Progenitor cell of endocrine pancreas (in vitro differentiated cells): ENCODE measurements at places on chromosomes 2 and 18.

GRCh38 chr2:17327649-17328048 is 190.6 kb downstream of the RAD51AP2 start:
- DNase-seq: no peak

DNA sequence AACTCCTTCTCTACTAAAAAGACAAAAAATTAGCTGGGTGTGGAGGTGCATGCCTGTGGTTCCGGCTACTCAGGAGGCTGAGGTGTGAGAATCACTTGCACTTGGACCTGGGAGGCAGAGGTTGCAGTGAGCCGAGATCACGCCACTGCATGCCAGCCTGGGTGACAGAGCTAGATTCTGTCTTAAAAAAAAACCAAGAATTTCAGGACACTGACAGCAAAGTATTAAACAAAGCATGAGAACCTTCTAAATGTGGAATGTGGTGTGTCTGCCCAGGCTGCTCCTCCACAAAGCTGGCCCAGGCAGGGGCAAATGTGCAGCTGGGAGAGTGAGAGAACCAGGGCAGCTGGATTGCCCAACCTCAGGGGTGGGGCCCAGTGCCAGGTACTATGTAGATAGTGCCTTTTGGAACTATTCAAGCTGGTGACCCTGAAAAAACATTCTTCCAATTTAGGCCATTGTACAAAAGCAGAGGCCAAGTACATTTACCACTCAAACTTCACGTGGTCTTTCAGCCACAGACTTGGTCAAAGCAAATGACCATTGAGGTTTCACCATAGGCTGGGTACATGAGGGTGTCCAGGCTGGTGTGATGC is 6.7 kb upstream of the UGT1A5 start:
- DNase-seq: no peak

GRCh38 chr2:128280158-128280871 is 38.4 kb downstream of the HS6ST1 start:
- no peak for DNase-seq

DNA sequence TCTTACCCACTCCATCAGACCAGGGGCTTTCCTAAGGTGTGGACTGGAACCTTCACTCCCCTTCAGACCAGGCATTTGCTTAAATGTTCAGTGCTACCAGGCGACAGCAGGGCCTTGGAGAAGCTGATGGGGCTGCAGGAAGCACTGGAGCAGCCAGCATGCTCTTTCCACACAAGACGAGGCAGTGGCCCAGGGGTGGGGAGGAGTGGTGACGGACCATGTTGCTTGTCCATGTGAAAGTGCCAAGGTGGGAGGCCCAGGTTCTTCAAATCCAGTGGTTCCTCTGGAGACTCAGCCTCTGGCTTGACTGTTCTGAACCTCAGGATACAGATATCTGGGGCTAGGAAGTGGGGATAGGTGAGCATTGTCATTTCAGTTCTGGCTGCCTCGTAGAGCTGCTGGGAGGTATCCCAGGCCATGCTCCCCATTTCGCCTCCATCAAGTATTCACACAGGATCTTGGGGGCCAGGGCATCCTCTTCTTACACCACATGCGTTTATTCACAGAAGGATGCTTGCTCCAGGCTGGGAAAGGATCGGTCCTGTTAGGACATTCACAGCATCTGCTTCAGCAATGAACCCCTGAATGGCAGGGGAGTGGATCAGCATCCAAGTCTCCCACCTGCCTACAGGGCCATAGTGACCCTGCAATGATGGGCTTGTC is 62.2 kb downstream of the SFXN5 start:
- no peak for DNase-seq

DNA sequence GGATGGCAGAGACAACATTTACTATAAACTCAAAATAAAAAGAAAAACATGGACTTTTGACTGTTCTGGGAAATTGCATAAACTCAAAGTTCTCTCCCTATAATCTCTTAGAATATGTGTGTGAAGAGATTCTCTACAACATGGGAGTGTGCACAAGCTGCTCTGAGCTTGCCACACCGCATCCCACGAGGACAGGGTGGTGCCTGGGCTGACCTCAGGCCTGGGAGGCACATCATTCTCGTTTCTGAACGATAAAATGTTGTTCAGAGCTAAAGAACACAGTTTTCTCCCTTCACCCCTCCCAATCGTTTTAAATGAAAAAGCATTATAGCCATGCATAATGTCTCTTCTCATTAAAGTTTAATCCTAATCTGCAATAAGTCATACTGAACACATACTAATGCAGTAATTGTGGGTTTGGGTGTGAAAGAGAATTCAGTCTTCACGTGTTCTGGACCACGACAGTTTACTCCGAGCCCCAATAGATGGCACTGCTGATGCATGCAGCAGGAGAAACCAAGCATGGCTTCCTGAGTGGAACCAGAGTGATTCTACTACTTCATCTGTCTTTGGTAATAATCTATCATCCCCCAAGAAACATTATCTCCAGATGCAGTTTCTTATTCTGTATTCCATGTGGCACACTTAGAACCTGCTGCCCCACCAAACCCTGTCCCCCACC is 46.9 kb upstream of the LAMA1 start:
- DNase-seq: no peak

GRCh38 chr2:101230541-101231001 is 22.1 kb upstream of the CNOT11 start:
- DNase-seq: no peak

DNA sequence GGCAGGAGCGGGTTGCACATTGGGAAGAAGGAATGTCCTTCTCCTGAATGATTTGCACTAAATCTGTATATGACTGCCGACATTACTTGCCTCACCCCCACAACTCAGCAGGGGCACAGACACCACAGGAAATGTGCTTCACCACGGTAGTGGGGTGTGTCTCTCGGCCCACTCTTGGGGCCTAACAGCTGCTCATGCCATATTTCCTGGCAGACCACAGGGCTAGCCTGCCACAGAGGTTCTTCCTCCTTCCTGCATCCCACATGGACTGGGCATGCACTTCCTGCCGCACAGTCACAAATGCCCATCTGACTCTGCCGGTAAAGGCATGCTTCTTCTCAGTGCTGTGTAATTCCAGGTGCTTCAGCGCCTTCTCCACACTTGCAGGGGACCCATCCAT is 10.3 kb upstream of the PAPOLG start:
- no peak for DNase-seq

DNA sequence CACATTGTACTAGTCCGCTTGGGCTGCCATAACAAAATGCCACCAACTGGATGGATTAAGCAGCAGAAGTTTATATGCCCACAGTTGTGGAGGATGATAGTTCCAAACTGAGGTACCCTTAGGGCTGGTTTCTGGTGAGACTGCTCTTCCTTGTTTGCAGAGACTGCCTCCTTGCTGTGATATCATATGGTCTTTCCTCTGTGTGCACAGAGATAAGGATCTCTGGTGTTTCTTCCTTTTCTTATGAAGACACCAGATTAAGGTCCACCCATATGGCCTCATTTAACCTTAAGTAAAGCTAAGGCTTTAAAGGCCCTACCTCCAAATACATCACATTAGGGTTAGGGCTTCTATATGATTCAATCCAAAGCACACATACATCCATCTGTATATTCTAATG is 738.2 kb upstream of the GCFC2 start:
- no peak for DNase-seq

- DNase-seq: no peak
Observed at GRCh38 chr2:15348636-15349035, 212.5 kb downstream of the NBAS start.

DNA sequence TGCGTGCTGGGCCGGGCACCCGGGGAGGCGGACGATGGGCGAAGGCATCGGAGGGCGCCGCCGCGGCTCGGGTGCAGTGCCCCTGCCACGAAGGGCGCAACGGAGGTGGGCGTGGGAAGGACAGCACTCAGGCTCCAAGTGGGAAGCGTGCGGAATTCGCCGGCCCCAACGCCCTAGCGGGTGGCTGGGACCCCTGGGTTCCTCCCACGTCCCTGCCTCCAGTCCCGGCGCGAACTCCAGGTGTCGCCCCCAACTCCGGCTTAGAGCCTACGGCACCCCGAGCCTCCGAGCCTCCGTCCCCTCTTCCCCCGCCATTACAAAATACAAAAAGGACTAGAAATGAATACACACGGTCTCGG is 1.3 kb downstream of the CYP27C1 start:
- no peak for DNase-seq

DNA sequence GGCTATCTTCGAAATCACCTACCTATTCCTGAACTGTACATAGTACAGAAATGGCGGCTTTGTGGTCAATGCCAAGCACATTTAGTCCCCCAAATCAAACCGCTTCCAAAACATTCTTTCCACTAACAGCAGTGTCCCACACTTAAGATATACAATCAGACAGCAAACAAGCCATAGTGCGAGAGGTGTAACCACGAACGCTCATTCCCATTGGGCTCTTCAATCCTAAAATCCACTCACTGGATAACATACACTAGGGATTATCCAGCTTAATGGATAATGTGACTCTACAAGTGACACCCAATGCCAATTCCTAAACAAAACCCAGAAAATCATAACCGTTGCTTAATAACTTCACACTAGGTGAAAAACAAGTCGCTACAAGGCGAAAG is 2.0 kb downstream of the XPO1 start:
- no peak for DNase-seq

- DNase-seq: no peak
Observed at GRCh38 chr18:61854578-61855448, 38.0 kb downstream of the RNF152 start.

GRCh38 chr2:237012577-237013267 is 73.0 kb upstream of the COPS8 start:
- no peak for DNase-seq

DNA sequence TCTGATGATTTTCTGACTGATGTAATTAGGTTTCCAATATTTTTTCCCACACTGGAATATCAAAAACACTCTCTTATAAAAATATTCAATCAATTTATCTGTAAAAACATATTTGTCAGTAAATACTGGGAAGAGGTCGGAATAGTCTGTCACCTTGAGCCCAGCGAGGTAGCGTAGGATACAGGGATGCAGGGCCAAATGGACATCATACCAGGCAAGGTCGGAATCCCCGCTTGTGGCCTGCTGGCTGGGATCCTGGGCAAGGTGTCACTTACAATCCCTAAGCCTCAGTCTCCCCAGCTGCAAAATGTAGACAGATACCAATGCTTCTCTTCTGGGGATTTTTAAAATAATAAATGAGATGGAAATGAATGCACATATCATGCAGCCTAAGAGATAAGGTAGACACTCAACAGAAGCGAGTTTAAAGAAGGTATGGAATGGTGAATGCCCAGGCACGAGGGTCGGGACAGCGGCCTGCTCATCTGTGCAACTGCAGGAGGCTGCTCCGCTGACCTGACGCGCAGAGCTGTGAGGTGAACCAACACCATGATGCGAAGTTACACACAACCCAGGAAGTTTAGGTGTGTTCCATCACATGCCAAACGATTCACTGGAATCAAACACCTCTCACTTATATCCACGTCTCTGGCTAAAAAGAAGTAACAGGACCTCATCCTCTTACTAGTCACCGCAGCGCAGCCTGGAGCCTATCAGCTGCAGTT is 98.2 kb downstream of the EIPR1 start:
- no peak for DNase-seq

DNA sequence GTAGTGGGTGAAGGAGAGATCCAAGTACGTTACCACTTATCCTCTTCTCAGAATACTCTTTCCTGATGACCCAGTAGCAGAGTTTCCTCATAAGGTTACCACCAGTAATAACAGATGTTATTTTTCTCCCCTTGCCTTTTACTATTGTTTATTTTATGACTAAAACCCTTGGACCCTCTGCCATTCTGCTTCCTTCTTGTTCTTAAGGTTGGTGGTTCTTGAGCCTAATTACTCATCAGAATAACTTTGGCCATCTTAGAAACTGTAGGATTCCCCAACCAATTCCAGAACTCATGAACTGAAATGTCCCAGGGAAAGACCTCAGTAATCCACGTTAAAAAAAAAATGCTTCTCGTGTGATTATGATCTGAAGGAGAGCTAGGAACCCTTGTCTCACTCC is 64.9 kb downstream of the CHST9 start:
- DNase-seq: no peak

DNA sequence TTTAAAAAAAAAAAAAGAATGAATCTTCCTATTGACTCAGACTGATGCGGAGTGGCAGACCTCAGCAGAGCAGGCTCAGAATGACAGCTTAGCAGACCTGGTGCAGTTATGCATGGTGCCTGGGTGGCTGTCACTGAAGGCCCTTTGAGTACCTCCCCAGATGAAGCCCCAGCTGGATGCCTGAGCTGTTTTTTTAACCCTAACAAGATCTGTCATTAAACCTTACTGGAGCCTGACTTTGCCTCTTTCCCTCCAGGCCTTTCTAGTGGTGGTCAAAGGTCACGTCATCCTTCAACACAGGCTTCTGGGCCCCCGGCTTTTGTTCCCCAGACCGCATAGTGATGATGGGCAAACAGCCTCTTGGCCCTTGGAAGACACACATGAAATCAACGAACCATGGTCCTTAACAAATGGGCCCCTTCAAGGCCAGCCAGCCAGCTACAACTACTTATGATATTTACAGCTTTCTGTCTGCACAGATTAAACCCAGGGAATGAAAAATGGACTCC is 138.3 kb upstream of the CYP1B1 start:
- no peak for DNase-seq

DNA sequence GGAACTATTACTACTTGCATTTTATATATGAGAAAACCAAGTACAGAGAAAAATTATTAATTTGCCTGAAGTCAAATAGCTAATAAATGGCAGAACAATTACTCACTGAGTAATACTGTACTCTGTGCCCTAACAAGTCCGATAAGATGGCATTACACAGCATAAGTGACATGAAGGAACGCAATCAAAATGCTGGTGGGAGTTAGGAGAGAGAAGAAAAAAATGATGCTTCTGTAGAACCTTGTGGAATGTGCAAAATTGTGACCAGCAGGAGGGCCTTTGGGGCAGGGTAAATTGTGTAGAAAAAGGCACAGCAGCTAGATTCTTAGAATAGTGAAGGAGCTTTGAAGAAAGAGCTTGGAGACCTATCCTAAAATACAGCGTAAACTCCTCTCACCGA is 32.9 kb downstream of the EPHA4 start:
- DNase-seq: no peak

- no peak for DNase-seq
Observed at GRCh38 chr18:5478261-5478660, 65.5 kb downstream of the EPB41L3 start.

DNA sequence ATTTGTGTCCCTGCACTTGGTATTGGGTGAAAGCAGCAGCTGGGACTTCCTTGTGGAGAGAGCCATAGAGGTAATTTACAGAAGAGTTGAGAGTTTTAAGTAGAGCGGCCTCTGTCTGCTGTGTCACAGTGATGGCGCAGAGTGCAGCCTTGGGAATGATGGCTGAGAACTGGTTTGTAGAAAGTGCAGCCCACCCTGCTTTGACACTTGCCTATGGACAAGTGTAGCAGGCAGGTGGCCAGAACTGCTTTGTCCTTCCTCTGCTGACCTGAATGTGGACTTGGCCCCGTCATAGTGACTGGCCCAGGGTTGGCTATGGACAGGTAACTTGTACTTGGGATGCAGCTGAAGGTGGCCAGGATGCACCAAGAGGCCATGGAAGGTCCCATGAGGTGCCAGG is 6.4 kb upstream of the ANO7 start:
- DNase-seq: no peak

GRCh38 chr2:102442967-102443828 is 20.2 kb downstream of the IL18RAP start:
- DNase-seq: no peak
